ENCODE measurements at places on chromosomes 2 and 18.

DNA sequence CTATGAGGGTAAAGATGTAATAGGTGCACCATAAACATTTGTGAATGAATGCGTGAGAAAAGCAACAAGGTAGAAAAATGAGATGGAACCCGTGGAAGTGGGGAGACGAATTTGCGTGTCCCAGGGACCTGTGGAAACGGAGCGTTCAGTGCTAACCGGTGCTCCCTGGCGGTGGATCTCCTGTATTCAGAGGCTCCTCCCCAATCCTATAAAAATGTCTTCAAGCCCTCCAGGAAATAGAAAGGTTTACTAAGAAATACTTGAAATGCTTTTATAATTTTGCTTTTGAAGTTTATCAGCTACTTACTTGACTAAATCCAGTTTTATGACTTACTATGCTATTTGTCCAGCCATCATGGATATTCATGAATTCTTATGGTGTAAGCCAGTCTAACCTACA, 62.8 kb upstream of the RBM44 start:
- no peak for DNase-seq

DNA sequence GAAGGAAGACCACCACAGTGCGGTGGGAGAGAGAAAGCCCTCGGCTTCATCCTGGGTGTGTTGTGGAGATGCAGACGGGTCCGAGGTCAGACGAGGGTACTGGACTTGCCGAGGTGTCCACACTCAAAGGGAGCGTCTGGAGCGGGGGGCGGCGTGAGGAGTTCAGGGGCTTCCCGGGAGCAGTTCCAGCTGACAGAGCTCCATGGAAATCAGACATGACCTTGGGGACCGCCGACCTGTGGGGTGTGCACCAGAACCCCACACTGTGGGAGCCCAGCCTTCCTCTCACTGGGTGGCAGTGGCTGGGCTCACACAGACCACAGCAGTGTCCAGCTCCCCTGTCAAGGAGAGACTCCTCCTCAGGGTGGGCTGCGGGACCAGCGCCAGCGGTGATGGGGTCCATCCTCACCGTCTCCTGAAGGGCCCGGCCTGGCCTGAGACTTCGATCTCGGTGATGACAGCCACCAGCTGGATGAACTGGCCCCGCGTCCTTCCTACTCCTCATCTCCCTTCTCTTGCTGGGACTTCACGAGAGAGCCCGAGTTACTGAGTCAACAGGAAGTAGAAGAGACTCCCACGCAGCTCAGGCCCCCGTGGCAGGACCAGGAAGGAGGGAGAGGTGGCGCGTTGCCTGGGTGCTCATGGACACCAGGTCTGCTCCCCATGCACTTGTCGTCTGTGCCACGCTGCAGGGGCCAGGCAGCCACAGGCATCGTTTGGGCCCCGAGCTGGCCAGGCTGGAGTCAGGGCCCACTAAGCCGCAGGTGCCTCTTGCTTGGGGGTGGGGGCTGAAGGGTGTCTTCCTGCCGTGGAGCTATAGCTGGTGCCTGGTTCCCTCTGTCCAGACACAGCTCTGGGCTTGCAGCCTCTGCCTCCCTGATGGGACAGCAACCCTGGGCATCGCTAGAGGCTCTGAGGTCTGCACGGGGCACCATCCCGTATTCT, 101.9 kb upstream of the CTDP1 start:
- DNase-seq = no peak

- peak; percentile 72 for DNase-seq
These were observed 462.7 kb downstream of the METTL4 start for GRCh38 chr18:2108591-2108990.

DNA sequence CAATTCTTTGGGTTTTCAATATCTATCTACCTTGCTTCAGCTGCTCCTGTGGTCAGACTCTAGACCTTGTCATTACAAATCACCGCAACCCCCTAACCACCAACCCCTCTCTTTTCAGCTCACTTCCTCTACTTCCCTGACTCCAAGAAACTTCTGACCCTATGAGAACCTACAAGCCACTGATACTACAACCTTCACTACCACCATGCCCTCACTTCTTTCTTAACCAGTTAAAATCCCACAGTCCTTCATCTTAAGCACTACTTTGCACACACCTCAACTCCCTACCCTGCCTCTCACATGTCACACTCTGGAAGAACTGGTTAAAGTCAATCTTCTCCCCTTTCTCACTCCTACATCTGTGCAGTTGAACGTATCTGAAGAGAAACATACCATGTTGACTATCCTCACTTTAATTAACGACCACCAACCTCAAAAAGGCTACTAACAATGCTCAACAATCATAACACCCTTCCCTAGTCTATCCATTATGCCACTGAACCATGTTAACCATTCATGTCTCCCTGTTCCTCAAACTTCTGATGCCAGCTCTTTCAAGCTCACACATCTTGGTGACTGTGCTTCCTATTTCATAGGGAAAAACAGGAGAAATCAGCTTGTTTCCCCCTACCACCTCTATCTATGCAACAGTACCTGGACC, 12.6 kb downstream of the EIF2AK3 start:
- no peak for DNase-seq

DNA sequence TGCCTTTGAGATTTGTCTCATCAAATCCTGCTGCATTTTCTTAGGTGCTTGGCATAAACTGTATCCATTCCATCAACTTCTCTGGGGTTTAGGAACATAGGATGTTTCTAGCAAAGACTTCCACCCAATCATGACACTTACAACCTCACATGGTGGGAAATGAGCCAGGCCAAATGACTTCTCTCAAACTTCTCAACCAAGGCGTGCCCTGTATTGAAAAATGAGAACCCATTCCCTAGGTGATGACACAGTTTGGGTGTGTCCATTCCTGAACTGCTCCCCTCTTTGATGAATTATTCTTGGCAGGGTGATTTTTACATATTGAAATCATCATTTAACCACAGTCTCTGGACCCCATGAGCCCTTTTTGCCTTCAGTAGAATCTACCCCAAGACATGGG, 161.1 kb downstream of the EN1 start:
- peak; percentile 60 for DNase-seq

- peak; percentile 56 for DNase-seq
These were observed 97.7 kb downstream of the TWIST2 start for GRCh38 chr2:238945433-238946150.

- no peak for DNase-seq
These were observed 39.4 kb downstream of the METAP1D start for GRCh38 chr2:172039011-172039704.

- peak; percentile 29 for DNase-seq
These were observed 182.3 kb downstream of the ZNF521 start for GRCh38 chr18:25169701-25170100.

- DNase-seq = no peak
These were observed 960.9 kb downstream of the CBLN2 start for GRCh38 chr18:71583252-71583651.

GRCh38 chr2:146031158-146031557, 1511.2 kb upstream of the ZEB2 start:
- peak; percentile 67 for DNase-seq

DNA sequence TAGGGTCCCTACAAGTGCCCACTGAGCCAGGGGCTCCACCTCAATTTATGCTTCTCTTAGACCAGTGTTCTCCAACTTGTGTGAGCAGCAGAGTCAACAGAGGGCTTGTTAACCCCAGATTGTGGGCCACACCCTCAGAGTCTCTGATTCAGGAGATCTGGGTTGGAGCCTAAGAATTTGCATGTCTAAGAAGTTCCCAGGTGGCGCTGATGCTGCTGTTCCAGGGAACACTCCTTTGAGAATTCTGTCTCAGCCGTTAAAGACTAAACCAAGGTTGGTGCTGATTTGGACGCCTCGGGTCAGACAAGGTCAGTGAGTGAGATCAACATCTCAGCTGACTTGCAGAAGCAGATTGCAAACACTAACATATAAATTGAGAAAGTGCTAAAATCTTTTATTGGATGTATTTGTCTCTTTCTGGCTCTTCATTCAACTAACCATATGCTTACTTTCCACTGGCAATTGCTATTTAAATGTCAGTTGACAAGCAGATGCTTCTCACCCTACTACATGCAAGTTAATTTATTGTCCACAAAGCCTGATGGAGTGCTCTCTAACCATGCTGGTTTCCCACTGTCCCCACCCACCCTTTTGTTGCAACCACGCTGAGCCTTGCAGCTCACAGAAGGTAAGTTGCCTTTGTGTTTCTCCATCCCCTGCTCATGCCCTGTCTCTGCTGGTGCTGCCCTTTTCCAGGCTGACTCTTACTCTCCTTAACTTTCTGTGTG, 31.5 kb downstream of the LYPD1 start:
- no peak for DNase-seq

DNA sequence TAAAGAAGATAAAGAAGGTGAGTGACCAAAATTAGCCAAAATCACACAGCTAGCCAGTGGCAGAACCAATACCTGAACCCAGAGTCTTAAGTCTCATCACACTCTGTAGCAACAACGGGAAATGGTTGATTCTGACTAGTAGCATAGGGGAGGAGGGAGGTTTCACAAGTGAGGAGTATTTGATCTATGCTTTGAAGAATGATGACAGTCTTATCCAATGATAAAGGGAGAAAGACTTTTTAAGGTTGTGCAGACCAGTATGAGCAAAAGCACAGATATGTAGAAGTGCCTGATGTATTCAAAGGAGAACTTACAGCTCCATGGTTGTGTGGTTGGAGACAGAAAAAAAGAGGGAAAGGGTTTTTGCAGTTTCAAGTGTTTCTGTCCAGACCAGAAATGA, 50.7 kb upstream of the LINC00305 start:
- DNase-seq = no peak

- DNase-seq = no peak
These were observed 12.6 kb downstream of the NDUFAF7 start for GRCh38 chr2:37244017-37244416.

DNA sequence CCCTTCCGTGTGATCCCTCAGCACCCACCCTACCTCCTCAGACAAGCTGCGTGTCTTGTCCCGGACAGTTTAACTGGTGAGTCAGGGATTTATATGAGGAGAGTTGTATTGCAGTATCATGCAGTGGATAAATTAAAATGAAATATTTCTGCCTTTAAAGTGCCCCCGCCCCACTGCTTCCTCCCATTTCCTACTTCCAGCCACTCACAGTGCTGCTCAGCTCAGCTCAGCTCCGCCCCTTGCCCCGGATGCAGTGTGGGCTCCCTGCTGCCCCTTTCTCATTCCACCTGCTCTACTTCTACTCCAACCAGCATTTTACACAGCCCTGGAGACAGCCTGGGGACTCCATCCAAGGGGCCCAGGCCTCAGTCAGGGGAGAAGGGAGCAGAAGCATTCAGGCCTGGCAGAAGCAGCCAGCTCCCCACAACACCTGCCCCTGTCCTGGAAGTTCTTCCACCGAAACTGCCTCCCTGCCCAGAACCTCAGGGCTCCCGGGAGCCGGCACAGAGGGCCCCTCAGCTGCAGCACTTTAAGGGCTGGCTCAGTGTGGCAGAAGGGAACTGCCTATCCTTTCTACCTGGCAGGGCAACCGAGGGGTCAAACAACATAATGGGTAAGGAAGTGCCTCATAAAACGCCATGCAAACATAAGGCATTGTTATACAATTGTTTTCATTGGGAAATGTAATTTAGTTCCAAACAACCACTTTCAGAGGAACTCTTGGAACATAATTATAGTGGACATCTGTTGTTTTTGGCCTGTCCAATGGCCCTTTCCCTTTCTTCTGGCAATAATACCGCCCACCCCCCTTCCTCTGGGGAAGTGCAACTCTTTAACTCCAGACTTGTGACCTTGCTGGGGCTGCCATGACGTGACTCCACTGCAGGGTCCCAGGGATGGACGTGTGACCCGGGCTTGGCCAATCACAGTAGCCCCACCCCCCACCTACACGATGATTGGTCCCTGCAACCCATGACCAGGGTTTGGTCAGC, 102.3 kb downstream of the LIPG start:
- DNase-seq = no peak

- DNase-seq = no peak
These were observed 6.7 kb upstream of the ONECUT2 start for GRCh38 chr18:57428221-57429150.

DNA sequence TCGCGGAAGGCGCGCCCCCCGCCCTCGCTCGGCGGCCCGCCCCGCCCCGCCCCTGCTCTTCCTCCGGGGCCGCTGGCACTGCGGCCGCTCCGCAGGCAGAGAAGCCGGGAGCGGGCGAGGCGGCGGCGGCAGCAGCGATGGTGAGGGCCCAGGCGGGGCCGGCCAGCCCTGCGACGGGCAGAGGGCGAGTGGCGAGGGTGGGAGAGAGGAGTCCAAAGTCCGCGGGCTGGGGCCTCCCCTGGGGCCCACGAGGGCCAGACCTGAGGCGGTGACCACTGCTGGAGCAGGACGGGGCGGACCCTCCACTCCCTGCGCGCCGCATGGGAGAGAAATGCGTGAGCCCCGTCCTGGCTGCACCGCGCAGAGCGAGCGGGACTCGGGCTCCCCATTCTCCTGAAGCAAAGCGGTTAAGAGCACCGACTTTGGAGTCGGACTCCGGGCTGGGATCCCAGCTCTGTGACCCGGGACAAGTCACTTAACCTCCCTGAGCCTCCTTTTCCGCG, at the start of gene VAMP5:
Gene VAMP5, plus strand, starts transcription at position 78 of the 503 bp plus-strand sequence. Its CDS starts 60 bp downstream, at position 138.
- DNase-seq = no peak

- no peak for DNase-seq
These were observed 66.7 kb downstream of the NDUFA10 start for GRCh38 chr2:239958473-239958765.

- DNase-seq = peak; percentile 69
These were observed 265.6 kb downstream of the ANAPC1 start for GRCh38 chr2:111618226-111618977.

- DNase-seq = no peak
These were observed 48.3 kb upstream of the ASB1 start for GRCh38 chr2:238378230-238379095.

DNA sequence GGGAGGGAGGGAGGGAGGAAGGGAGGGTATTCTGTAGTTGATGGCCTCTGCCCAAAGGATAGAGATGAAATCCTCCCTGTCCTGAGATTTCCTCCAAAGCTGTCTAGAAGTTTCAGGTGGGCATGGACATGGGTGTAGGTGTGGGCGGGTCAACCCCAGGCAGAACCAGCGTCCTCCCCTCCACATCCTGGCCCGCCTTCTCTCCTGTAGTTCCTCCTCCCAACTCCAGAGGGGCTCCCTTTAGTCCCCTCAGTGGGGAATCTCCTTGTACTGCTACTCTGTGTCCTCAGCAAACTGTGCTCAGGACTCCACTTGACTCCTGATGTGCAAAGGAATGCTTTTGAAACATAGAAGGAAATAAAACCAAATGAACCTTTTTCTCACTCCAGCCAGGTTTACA, 88.1 kb downstream of the MRPS9 start:
- no peak for DNase-seq

DNA sequence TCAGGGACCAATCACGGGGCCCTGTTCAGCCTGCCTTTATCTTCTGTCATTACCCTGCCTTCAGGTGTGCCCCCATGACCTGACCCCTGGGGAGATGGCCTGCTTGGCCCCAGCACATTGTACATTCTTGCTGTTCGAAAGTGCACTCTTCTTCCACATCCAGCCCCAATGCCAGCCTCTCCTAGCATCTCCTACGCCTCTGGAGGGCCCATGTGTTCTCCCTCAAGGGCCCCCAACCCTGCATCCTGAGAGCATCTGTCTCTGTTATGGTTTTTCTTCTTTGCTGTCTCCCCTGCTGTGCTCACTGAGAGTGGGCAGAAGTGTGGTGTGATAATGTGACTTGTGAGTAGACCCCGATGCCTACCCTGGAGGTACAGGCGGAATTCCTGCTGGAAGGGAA, 41.5 kb upstream of the OTOS start:
- DNase-seq = no peak

GRCh38 chr2:47054868-47055267, 100.2 kb downstream of the STPG4 start:
- no peak for DNase-seq
